ENCODE measurements at places on chromosomes 5 and 9.

GRCh38 chr9:101029315-101030085 lies 973 bp downstream of the PLPPR1 start:
- DNase-seq = no peak

DNA sequence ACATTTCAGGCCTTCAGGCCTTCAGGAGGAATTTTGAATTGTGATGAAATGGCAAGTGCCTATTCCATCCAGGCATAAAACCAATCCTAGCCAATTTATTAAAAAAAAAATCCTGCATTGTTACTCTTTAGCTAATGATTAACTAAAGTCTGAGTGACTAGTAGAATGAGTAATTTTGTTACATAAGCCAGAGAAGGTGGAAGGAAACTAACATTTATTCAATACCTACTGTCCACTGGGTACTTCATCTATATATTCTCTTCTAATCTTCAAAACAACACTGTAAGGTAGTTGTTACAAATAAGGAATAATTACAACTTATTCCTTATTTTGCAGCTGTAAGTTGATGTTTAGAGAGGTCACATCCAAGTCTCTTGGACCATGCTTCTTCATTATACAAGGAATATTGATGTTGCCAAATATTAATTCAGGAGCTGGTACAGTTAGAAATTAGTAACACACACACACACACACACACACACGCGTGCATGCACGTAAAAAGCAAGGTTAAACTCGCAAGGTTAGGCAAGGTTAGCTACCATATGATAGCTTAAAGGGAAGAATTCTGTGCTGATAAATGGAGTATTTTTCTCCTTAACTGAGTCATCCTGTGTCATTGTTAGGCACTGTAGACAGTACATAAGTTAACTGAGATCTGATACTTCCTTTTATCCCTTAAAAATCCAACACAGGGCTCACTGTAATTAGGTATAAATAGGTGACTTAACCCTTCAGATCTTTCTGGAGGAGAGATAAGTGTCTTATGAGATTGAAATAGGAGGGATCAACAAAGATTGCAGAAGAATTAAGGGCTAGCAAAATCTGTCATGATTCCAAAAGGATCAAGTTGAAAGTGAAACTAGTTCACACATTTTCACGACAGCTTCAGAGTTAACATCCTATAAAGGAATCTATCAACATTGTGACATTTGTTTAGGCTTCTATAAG lies 596.9 kb downstream of the PDE4D start:
- no peak for DNase-seq

DNA sequence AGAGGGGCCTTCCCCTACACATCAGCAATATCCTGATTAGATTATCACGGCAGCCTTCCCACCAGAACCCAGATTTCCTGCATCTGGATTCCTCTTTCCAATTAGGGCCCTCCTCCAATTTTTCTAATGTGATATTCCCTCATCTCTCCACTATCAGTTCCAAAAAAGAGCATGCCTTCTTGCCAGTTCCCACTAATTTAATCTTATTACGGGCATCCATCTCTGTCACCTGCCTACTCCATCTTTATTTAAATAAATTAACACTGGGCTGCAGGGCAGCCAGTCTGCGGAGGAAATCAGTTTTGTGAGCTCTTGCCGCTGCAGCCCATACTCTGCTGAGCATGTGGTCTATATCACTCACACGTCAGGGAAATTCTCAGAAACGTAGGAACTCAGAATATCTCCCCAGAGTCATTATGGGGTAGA lies 16.6 kb upstream of the FBP2 start:
- no peak for DNase-seq

DNA sequence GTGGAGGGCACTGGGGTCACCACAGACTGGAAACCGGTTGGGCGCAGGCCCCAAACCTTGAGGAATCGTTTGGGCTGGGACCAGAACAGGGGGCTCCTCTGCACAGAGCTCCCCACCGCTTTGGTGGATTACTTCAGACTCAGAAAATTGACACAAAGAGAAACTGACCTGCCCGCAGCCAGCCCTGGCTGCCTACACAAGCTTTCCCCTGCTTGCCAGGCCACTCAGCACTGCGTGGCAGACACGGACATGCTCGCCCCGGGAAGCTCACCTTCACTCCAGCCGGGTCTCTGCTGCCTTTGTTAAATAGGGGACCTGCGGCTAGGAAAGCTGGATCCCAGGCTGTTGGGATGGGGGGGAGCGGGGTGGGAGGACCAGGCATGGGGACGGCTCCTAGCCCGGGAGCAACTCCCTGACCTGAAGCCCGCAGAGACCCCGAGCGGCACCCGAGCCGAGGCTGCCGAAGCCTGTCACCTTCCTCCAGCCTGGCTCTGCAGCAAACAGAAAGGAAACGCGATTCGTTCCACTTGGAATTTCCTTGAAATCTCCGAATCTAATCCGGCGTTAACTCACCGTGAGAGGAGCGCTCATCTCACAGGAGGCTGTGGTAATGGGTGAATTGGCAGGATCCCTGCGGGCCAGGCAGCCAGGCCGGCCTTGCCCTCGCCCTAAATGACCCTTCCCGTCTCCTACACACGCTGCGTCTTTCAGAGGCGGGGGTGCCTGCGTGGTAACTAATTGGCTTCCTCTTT lies 8.8 kb downstream of the PAX5 start:
- no peak for DNase-seq

GRCh38 chr5:170414786-170415185 lies 25.6 kb upstream of the KCNMB1 start:
- no peak for DNase-seq

GRCh38 chr5:39341896-39342295 lies 22.4 kb downstream of the C9 start:
- DNase-seq = no peak

- DNase-seq = no peak
Observed at GRCh38 chr5:2805080-2805479, 53.6 kb upstream of the IRX2 start.

DNA sequence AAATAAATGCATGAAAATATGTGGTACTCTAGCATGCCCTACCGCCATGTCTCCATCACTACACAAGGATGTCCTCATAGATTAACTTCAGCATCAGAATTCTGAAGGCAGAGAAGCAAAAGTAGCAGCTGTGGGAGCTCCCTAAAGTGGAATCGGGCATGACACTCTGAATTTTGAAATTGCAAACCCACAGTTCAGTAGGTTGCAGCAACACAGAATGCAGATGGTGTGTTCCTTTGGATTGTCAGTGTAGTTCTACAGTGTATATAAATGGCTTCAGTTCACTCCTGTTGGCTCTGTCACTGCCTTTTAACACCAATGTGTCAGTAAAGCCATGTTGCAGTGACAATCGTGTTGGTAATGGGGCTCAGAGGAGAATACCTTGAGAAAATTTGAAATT lies 973.6 kb upstream of the WWC1 start:
- DNase-seq = no peak

- DNase-seq = no peak
Observed at GRCh38 chr9:87783180-87783579, 57.3 kb downstream of the CTSL start.

- peak; percentile 46 for DNase-seq
Observed at GRCh38 chr5:136729901-136730355, 364.6 kb upstream of the TRPC7 start.

- DNase-seq = no peak
Observed at GRCh38 chr9:30982301-30982700, 1402.1 kb upstream of the ACO1 start.

DNA sequence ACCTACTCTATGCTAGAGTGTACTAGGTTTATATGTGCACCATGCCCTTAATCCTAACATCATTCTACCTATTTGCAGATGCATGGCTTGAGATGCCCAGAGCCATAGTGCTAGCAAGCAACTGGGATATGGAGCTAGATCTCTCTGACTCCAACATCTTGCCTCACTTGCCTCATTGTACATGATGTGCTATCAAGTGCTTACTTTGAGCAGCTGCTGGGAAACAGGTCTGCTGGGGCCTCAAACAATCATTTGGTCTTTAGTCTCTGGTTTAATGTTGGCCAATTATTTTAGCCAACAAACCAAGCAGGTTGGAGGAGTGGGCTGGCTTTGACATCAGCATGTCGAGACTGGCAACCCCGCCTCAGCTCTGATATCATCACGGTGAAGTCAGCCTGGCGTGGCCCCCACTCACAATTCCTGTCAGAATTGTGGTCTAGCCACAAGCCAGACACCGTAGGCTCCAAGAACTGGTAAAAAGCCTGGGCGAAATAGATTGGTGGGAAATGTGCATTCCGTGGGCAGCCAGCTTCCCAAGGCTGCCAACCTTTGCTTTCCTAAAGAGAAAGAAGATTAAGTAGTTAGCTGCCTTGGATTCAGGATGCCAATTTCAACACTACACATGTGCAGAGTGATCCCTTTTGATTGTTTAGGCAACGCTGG lies 21.1 kb upstream of the GAS1 start:
- DNase-seq = no peak

GRCh38 chr9:129273941-129274684 lies 96.1 kb upstream of the IER5L start:
- DNase-seq = no peak

DNA sequence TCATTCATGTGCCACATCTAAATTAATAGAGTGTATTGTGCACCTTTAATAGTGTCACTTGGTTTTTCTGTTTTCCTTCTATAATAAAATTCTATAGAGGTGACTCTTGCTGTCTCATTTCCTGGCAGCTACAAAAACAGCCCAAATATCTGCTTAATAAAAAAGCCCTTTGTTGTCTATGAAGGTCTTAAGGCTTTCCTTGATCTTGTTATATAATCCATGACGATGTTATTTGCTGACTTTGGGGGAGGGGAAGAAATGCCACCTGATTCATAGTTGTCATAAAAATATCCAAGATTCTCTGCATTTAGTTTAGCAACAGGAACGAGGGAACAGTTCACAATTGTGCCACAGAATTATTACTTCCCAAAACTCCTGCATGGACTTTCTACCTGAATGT lies 31.3 kb downstream of the CPEB4 start:
- DNase-seq = no peak

- DNase-seq = no peak
Observed at GRCh38 chr9:116566677-116567488, 120.2 kb upstream of the TRIM32 start.

- no peak for DNase-seq
Observed at GRCh38 chr9:6538666-6539071, 106.9 kb downstream of the GLDC start.

DNA sequence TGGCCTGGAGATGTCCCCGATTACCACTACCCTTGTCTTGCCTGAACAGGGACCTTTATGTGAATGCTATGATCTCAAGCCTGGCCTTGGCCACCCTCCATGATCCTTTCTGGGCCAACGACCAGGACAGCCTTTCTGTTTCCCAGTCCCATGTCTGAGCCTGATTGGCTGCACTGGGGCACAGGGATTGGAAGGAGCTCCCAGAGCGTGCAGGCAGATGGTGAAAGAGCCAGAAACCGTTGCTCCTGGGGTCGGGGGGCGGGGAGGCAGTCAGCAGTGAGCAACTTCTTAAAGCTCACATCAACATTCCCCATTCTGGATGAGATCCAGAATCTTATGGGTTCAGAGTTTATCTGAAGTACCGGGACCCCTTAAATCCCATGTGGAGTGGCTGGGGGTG lies 84.4 kb downstream of the INSYN2B start:
- DNase-seq = no peak

- no peak for DNase-seq
Observed at GRCh38 chr5:135372654-135373381, 26.2 kb downstream of the MACROH2A1 start.

GRCh38 chr9:68426755-68427154 lies 70.3 kb downstream of the PGM5 start:
- no peak for DNase-seq

GRCh38 chr5:151895660-151896030 lies 29.0 kb downstream of the GLRA1 start:
- no peak for DNase-seq

DNA sequence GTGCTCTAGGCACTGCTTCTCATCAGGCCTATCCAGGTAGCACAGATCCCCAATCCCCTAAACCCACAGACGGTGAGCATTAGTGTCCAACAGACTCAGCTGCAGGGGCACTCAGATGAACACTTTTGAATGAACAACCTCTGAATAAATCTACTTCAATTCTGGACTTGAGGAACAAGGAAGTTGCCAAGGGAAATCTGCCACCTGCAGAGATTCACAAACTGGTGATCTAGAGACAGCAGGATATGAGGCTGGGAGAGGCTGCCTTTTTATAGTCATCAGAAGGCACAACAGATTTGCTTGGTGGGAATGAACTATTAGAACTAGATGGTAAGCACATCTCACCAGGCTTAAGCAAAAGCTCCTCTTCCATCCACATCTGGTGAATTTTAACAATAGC lies 7.0 kb upstream of the HK3 start:
- DNase-seq = no peak

GRCh38 chr9:131663288-131663687 lies 76.6 kb downstream of the RAPGEF1 start:
- no peak for DNase-seq

GRCh38 chr9:84583866-84584265 lies 85.7 kb upstream of the NTRK2 start:
- DNase-seq = no peak

DNA sequence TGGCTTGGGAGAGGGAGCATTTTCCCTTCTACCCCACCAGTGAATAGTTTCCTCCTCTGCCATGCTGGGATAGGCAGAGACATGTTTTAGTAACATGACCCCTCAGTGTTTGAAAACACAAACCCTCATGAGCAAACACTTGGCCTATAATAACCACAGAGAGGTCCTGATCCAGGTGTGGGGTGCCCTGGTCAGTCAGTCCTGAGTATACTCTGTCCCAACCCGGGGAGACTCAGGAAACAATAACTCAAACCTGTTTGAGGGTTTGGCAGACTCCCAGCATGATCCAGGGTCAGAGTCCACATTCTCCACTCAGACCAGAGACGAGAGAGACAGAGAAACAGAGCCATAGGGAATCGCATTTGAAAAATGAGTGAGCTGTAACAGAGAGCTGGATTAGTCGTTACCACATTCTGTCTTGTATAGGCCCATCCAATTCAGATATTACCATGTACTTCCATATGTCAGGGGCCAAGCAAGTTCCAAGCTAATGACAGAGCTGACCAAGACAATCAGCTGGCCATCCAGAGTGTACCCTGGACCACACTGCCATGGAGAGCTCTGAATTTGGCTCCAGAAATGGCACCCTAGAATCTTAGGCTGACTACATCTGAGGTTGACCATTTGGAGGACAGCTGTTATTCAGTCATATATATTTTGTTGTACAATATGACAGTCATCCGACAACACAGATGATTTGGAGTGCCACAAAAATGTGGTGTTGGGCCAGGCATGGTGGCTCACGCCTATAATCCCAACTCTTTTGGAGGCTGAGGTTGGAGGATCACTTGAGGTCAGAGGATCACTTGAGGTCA lies 4.2 kb upstream of the CA9 start:
- DNase-seq = no peak

GRCh38 chr9:121692606-121693387 lies 41.4 kb downstream of the DAB2IP start:
- DNase-seq = no peak

All from GOT3 (cell line).